Astrocyte (in vitro differentiated cells and primary cell): ENCODE measurements at places on chromosomes 6 and 20.

DNA sequence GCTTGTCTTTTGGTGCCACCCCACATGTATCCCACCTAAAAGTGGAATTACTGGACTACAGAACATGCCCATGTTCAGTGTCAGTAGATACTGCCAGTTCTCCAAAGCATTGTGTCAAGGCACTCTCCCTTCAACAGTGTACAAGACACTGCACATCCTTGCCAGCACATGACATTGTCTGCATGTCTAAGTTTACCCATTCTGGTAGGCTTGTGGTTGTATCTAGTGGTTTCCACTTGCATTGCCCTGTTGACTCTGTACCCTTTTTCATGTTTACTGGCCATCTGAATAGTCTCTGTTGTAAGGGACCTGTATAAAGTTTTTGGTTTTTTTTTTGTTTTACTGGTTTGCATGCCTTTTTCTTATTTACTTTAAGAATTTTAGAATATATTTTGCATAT is 222.4 kb upstream of the CNR1 start:
- DNase-seq = no peak

DNA sequence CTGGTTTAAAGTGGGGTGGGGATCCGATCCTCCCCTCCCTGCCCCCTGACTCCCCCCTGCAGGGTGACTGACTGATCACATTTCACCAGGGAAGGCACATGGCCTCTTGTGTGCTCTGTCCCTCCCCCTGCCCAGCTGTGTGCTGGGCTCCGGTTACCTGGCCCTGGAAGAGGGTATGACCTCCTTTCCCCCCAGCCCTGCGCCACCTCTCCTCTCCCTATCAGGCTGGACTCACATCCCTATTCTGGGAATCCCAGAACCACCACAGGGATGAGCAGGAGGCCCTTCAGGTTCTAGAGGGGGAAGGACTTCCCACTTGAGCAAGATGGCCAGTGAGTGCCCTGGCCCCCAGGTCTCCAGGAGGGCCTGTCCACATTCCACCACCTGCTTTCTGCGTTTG is 2.1 kb upstream of the IP6K3 start:
- no peak for DNase-seq

- no peak for DNase-seq
Measured at GRCh38 chr6:99104218-99104617, 156.5 kb upstream of the FBXL4 start.

DNA sequence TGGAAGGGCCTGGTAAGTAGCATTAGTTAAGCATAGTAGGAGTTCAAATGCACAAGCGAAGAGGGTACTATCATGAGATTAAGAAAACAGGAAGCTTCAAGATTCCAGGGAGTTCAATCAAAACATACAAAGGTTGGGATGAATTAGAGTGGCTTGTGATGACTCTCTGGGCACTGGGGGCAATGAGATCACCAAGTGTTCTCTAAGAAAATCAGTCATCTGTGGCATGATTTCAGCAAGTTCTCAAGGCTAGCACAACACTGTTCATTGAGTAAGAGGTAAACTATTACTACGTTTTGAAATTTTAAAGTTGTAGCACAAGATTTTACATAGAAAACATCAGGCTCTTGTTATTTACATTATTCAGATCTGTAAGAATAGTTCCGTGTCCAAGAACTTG is 139.7 kb upstream of the FLRT3 start:
- no peak for DNase-seq

- DNase-seq = no peak
Measured at GRCh38 chr6:105993341-105994117, 92.6 kb upstream of the PRDM1 start.

DNA sequence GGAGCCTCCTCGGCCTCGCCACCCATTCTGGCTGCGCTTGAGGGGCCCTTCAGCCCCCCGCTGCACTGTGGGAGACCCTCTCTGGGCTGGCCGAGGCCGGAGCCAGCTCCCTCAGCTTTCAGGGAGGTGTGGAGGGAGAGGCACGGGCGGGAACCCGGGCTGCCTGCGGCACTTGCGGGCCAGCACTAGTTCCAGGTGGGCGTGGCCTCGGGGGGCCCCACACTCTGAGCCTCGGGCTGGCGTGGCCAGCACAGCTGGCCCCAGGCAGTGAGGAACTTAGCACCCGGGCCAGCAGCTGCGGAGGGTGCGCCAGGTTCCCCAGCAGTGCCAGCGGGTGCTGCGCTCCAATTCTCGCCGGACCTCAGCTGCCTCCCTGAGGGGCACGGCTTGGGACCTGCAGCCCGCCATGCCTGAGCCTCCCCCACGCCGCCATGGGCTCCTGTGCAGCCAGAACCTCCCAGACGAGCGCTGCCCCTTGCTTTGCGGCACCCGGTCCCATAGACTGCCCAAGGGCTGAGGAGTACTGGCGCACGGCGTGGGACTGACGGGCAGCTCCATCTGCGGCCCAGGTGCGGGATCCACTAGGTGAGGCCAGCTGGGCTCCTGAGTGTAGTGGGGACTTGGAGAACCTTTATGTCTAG is 6.5 kb downstream of the MUC22 start:
- DNase-seq = no peak

- no peak for DNase-seq
Measured at GRCh38 chr6:74826263-74826662, 379.6 kb downstream of the COL12A1 start.

- DNase-seq = no peak
Measured at GRCh38 chr6:167146977-167147376, 10.8 kb downstream of the GPR31 start.

DNA sequence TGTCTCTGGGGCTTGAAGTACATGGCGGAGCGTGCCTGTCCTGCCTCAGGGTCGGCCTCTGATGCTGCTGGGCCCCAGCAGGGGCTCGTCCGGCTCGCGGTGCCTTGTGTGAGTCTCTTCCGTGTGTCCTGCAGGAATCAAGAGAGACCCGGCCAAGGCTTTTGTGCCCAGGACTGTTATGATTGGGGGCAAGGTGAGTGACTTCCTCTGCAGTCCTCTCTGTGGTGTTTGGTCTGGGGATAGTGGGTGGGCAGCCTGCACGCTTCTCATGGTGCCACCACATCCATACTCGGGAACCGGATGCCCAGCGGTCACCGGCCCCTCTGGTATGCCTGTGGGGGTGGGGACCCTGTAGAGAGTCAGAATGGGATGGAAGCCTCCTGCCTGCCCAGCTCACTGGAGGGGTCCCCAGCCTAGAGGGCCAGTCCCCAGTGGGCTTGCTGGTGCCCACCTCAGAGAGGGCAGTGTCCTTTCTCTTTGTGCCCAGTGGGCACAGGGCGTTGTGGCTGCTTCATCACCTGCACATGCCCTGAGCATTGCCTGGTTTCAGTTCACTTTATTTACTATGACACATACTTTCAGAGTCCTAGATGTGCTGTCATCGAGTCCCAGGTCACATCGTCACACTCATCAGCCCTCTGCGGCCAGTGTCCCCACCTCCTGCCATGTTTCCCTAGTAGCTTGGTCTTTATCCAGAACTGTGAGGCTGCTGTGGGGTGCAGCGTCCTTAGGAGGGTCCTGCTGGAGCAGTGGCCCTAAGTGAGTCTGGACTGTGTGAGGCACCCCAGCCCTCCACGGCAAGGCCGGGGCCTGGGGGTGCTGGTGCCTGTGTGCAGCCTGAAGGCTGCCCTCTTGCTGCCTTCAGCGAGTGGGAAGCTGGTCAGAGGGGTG is 40.7 kb downstream of the PYGB start:
- DNase-seq = no peak

DNA sequence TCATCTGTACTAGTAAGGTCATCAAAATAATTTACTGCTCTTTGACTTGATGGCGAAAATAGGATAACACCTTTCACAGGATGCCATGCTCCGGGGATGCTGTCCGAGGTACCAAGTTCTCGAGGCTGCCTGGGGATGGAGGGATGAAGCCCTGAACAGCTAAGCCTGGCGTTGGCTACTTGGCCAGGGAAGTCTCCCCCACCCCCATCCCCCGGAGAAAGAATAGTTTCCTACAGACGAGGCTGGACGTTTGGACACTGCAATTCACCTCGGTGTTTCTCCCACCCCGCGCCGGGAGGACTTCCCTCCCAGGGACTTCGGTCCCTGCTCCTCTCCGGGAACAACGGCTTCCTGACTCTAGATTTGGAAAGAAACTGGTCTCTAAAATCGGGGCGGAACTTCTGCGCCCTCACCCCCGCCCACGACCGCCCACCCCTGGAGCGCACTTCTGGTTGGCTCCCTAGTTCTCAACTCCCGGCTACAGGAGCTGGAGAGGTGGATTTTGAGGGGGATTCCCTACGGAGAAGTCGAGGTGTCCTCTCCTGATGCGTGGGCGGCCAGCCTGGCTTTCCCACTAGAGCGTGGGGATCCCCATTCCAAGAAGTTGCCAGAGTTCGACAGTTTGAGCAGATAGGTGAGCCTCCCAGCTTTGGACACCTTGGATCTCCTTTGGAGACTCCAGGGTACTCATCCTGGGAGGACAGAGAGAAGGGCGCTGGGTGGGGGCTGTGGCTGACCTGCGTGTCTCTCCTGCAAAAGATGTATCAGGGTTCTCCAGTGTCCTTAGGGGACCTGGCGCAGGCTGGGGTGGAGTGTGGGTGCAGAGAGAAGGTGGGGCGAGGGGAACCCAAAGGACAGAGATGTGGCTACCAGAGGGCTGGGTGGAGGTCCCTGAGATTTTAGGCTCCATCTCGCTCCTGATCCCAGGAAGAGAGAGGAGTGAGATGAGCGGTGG is 1.1 kb downstream of the PCSK2 start:
- DNase-seq = no peak

DNA sequence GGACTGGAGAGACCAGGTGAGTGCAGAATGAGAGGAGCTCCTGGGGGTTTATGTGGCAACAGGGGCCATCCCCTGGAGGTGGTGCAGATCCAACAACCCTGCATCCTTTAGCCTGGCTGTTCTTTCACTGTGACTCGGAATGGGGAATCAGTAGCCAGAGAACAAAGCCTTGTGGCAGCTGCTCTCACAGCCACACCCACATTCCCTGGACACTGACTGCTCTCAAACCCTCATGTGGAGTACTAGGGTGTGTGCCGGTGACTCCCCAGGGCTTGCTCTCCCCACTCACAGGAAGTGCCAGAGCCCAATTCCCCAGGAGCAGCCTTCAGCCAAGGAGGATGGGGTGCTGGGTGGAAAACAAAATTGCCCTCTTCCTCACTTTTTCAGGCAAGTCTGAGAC is 30.2 kb upstream of the GGTLC1 start:
- DNase-seq = no peak

GRCh38 chr20:38931984-38932383 is 5.8 kb downstream of the FAM83D start:
- no peak for DNase-seq

DNA sequence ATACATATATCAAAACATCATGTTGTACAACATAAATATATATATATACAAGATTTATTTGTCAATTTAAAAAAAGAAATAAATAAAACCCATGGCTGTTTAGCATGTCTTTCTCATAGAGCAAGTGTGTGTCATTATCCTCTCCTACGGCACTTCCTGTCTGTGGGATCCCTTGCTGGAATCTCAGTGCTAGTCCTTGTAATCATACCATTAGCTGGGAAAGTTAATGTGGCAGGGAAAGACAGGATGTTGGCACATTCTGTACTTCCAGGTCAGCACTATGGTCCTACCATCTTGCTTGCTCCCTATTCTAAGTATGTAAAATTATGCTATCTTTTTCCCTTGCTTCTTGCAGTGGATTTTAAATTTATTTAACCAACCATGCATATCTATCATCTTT is 9.5 kb upstream of the SLC17A3 start:
- DNase-seq = no peak

GRCh38 chr20:24755411-24755922 is 193.6 kb upstream of the CST7 start:
- no peak for DNase-seq

- DNase-seq = no peak
Measured at GRCh38 chr20:41279546-41280225, 37.8 kb downstream of the ZHX3 start.

- no peak for DNase-seq
Measured at GRCh38 chr6:126148853-126149252, 162.5 kb downstream of the TRMT11 start.

- DNase-seq = peak; percentile 99
Measured at GRCh38 chr6:111841822-111842221, 31.4 kb downstream of the FYN start.

- DNase-seq = peak; percentile 56
Measured at GRCh38 chr6:1872649-1873131, 263.0 kb downstream of the FOXC1 start.

- DNase-seq = peak; percentile 5
Measured at GRCh38 chr20:33211817-33212424, 5.2 kb upstream of the BPIFA3 start.

GRCh38 chr20:4119854-4120209 is 104.5 kb upstream of the RNF24 start:
- no peak for DNase-seq

GRCh38 chr6:52572536-52572935 is 4.3 kb downstream of the TRAM2 start:
- no peak for DNase-seq

DNA sequence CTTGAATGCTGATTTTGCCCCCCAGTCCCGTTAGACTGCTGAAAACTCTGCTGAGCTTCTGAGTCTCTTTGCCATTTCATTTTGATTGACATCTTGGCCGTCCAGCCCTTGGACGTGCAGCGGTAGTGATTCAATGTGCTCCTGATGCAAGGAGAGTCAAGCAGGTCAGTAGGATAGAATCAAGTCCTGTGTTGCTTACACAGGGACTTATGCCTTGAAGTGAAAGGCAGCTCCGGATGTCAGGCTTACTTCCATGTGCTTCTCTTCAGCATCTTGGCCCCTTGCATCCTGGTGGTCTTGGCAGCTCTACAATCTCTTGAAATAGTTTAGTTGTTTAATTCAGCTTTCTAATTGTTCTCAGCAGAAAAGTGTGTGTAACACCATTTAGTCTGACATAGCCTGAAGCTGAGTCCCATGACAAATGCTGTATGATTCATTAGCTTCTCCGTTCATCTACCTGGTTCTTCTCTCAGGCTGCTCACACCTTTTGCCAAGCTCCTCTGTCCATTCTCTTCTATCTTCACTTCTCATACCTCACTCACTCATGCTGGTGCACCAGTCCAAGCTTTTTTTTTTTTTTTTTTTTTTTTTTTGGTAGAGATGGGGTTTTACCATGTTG is 76.0 kb downstream of the EZR start:
- no peak for DNase-seq

- DNase-seq = no peak
Measured at GRCh38 chr6:75757295-75757694, 8.3 kb downstream of the MYO6 start.

DNA sequence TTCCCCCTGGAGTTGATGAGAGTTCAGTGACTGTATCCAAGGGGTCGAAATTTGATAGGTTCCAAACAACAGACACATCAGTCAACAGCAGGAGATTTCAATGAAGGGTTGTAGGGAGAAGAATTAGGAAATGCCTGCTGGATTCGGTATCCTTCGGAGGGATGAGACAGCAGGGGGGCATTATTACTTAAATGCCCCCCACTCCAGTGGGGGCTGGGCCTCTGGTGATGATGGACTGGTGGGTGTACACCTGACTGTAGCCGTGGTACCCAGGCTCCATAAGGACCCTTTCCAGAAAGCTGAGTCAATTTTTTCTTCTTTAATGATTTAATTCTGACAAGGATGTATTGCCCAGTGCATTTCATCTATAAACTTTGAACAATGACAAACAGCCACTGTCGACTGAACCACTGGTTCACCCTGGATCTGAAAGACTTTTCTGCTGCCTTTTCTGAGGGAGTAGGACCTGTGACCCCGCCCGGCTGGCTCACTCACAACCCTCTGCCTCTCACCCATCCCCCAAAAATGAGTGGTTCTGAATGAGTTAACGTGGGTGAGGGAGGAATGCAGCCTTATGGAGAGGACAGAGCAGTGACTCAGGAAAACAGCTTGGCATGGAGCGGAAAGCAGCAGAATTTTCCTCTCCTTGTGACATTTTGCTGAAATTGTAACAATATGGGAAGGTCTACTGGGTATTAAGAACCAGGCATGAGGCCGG is 41.0 kb downstream of the ZMYND8 start:
- DNase-seq = peak; percentile 94
